ENCODE measurements at places on chromosomes 13 and 19.

- no peak for DNase-seq
These were observed 89.3 kb downstream of the MIPEP start for GRCh38 chr13:23799945-23800344.

- DNase-seq: no peak
These were observed 18.0 kb upstream of the IZUMO2 start for GRCh38 chr19:50181121-50181520.

DNA sequence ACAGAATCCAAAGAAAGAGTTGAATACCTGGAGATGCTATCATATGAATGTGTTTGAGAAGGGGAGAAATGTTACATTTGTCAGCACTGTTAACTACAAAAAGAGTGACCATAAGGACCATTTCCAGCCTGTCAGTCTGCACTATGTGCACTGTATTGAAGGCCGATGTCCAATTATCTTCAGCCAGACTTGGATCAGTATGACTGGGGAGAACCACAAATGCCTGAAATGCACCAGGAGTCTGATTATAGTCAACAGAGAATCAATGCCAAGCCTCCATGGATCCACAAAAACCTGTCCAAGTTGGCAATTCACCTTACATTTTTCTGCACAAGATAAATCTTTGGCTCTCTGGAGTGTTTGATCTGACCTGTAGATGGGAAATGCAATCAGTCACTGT lies 697.5 kb upstream of the SGCG start:
- DNase-seq: no peak

GRCh38 chr13:110578363-110578762 lies 16.8 kb upstream of the RAB20 start:
- DNase-seq: no peak

- peak; percentile 51 for DNase-seq
These were observed 104.9 kb downstream of the CACNA1A start for GRCh38 chr19:13401388-13401787.

DNA sequence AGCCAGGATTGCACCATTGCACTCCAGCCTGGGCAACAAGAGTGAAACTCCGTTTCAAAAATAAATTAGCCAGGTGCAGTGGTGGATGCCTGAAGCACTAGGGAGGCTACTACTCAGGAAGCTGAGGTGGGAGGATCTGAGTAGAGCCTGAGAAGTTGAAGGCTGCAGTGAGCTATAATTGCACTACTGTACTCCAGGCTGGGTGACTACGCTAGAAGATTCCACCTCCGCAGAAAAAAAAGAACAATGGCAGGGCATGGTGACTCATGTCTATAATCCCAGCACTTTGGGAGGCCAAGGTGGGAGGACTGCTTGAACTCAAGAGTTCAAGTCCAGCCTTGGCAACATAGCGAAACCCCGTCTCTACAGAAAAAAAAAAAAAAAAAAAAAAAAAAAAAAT lies 20.5 kb downstream of the HAUS8 start:
- no peak for DNase-seq

- DNase-seq: no peak
These were observed 1.9 kb downstream of the CIRBP start for GRCh38 chr19:1270854-1271527.

DNA sequence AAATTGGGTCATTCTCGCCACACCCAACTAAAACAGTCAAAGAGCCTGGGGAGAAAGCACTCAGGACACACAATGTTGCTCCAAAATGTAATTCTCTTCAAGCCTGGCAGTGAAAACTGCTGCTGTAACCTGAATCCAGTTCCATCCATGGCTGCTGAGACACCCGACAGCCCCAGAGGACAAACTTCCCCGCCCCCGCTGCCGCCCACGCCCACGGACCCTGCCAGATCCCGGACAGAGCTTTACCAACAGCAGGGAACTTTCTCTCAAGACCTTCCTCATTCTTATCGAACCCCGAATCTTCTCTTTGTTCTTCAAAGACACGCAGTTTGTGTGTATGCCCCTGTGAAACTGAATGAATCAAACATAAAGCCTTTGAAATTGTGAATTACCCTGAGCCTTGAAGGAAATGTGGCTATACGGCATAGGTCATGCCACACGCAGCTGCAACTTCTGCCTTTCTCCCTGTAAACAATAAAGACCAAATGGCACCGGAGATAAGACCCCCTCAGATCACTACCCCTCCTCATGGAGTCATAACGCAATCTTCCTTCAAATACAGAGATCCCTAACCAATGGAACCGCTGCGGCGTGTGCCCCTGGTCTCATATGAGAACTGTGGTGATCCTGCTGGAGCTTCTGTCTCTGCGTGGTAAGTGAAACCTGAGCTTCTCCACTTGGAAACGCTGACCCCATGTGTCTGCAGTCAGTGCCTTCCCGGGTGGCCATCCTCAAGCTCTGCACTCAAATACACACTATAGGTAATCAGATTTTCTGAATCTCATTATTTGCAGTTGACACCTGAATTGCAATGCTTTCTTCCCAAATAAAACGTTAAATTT lies 4.8 kb upstream of the LAMP1 start:
- no peak for DNase-seq

- DNase-seq: no peak
These were observed 34.1 kb upstream of the POU2F2 start for GRCh38 chr19:42166316-42166715.

GRCh38 chr13:104785952-104786351 lies 1719.7 kb upstream of the SLC10A2 start:
- DNase-seq: no peak

DNA sequence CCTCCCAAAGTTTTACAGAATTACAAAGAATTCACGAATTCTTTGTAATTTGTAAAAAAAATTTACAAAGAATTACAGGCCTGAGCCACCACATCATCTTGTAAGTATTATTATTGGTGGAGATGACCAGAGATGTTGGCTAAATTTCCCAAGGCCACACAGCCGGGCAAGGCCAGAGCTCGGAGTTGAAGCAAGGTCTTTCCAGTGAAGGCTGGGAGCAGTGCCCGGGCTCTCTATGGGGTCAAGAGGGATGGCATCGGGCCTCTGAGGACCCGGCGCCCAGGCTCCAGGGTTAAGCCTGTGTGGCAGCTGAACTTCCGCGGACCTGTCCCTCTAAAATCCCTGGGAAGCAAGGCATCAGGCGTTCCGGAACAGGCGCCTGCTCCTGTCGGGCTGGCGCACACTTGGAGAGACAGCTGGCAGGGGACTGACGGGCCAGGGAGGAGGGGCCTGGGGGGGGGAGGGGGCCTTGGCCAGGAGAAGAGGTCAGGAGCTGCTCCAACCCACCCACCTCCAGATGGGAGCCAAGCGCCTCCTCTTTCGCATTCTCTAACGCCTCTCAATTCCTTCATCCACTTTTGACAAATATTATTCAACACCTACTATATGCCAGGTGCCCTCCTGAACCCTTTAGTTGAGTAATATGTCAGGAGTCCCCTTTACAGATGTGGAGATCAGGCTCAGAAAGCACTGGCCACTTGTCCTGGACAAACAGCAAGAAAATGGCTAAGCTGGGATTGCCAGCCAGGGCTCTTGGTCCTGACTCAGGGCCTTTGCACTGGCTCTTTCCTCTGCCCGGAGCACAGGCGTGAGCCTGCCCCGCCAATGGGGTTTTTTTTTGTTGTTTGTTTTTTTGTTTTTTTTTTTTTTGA lies 36.8 kb upstream of the SEMA6B start:
- DNase-seq: no peak

DNA sequence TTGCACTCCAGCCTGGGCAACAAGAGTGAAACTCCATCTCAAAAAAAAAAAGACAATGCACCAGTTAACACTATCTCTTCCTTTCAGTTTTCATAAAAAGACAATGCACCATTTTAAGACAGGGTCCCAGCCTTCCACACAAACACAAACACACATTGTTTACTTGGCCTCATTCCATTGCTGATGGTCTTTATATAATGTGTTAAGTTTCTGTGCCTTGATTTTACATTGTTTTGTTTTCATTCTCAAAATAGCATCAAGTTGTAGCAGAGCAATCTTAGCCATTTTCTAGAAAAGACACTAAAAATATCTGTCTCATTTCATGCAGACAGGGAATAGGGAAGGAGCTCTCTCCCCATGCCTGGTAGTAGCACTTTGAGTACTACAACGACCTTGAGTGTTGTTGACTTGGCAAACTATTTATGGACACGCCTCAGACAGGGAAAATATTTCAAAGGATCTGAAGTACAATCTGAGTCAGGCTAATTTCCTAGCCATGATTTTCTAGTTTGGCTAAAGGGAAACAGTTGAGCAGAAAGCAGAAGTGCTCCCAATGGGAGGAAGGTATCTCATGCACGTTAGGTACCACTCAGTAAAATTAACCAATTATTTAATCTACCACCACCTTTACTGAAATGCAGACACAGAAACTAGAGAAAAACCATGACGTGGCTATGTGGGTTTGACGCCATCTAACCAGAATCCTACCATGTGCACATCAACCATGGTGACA lies 120.6 kb downstream of the ABCC4 start:
- DNase-seq: no peak

- DNase-seq: no peak
These were observed 1.6 kb downstream of the SLC46A3 start for GRCh38 chr13:28717170-28717569.

- DNase-seq: no peak
These were observed 261.9 kb upstream of the SOX21 start for GRCh38 chr13:94974015-94974951.

GRCh38 chr19:16559780-16560276 lies 12.4 kb downstream of the SLC35E1 start:
- no peak for DNase-seq

DNA sequence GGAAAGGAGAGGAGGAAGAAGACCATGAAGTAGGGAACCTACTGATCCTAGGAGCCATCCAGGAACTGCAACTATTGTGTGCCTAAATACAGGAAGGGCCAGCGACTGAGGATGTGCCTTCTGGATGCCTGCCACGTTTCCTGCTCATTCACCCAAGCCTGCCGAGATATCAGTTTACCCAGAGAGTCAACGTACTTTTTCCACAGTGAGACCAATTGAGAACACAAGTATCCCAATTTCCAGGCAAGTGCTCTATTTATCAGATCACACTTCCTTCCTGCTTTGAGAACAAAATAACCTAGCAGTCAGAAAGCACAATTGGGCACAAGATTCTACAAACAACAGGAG lies 122.4 kb downstream of the AKAP11 start:
- DNase-seq: no peak

DNA sequence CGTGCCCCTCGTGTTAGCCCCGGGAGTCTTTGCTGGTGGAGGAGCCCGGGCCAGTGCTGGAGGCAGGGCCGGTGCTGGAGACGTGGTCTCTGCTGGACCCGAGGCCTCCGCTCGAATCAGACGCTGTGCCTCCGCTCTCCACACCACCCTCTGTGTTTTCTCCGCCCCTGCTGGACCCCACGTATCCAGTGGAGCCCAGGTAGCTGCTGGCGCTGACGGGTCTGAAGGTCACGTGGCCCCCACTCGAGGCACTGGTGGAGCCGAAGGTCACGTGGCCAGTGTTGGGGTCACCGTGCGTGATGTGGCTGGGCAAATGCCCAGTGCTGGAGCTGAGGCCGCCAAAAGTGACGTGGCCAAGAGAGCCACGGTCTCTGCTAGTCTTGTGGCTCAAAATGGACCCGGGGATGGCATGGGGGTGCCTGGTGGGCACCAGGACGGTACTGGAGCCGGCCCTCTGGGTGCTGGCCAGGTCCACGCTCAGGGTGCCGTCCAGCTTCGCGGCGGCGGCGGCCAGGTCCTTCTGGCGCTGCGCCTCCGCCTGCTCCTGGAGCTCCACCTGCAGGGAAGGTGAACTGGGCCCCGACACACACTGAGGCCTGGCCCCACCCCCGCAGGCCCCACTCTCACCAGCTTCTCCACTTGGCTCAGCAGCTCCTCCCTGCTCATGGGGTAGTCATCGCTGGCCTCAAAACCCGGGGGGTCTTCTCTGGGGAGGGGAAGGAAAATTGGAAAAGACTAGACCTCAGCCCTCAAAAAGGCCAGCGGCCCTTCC lies 27.3 kb downstream of the ZNF114 start:
- DNase-seq: no peak

DNA sequence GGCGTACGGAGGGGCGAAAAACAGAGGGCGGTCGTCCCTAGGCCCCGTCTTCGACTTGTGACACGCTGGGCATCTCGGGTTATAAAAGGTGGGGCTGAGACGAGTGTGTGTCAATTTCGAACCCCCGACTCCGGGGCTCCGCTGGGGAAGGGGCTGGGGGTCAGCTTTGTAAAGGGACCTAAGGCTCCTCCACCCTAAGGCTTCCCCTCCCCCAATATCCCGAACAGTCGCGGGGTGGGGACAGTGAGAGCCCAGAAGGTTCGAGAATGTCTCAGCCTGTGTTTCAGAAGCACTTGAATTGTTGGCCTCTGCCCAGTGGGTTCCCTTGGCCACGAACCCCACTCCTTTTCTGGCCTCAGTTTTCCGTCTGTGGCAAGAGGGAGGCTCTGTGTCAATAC lies 450 bp downstream of the SELENOW start:
- DNase-seq: no peak

GRCh38 chr19:14162871-14163297 lies 26.5 kb upstream of the ASF1B start:
- DNase-seq: no peak

DNA sequence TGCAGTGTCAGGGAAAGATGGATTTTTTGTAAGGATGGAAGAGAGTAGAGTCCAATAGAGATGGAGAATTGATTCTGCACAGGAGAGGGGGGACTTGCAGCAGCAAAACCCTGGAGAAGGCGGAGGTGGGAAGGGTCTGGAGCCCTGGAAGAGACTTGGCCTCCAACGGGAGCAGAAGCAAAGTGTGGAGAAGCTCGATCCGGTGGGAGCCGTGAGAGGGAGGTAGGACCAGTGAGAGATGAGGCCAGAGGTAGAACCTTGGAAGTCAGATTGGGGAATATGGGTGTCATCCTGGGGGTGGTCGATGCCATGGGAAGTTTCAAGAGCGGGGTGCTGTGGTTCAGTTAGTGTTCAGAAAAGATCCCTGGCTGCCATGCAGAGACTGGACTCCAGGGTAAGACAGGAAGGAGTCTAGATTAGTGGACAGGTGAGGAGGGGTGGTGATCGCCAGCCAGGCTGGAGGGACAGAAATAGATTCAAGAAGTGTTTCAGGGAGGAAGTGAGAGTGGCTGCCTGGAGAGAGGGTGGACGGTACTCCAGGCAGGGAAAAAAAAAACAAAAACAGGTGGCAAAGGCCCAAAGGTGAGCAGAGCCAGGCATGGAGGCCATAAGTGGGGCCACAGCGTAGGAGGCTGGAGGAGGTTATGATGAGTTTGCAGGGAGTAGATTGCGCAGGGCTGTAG lies 2.6 kb downstream of the PPP5C start:
- no peak for DNase-seq

- no peak for DNase-seq
These were observed 56.6 kb upstream of the RANBP3 start for GRCh38 chr19:6034512-6034911.

GRCh38 chr19:3670796-3671679 lies 29.2 kb downstream of the PIP5K1C start:
- DNase-seq: peak; percentile 60

- DNase-seq: peak; percentile 99
These were observed at the start of gene PIN1 for GRCh38 chr19:9834726-9835506. TSS of gene PIN1 (plus strand) at chr19:9835318. CDS start at chr19:9835345, 27 bp downstream.

Measured in fibroblast of skin of right biceps (primary cell).